NCI-H1048 (cell line): ENCODE measurements at places on chromosomes 13 and 19.

GRCh38 chr19:16660763-16661479, at the start of gene TMEM38A:
TMEM38A (plus strand) TSS chr19:16661139; CDS start chr19:16661218, 79 bp downstream.
- DNase-seq = no peak

- DNase-seq = no peak
Observed at GRCh38 chr19:5561559-5561958, 6.2 kb downstream of the TINCR start.

DNA sequence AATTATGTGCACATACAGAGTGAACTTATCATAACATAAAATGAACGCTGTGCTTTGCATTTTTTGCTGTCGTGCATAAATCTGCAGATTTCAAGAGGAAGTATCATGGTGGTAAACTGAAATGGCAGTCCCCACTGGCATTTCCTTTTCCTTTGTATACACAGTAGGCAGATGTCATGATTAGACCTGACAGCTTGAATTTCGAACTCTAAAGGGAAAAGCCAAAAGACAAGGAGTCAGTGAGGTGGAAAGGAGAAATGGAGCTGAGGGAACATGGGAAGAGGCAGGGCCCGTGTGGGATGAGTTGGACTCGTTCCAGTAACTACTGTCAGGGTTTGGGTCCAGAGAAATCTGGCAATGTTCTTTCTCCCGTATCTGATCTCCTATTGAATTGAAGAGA, 454.1 kb upstream of the SGCG start:
- no peak for DNase-seq

GRCh38 chr13:103663996-103664395, 597.8 kb upstream of the SLC10A2 start:
- no peak for DNase-seq

DNA sequence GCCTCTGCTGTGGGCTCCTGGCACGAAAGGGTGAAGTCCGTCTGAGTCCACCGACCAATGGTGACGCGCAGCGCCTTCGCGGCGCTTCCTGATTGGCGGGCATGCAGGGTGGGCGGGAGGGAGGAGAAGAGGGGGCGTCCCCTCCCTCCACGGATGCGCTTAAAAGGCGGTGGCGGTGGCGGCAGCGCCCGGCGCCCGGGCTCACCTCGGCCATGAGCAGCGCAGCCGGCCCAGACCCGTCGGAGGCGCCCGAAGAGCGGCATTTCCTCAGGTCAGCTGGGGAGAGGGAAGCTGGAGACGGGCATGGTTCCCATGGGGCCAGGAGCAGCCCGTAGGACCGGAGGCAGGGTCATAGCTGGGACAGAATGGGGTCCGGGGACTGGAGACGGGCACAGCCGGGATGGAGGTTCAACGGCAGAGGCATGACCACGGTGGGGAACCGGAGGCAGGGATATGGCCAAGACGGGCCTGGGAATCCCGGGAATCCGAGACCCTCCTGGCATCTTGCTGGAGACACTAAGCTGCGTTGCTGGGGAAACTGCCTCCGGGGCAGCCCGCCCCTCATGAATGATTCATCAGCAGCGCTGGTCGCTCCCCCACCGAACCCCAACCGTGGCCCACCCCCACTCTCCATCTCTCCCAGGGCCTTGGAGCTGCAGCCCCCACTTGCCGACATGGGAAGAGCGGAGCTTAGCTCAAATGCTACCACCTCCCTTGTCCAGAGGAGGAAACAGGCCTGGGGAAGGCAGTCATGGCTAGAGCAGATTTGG, at the start of gene YJEFN3:
YJEFN3 (plus strand) TSS at position 191 of the 770 bp plus-strand sequence; CDS start at position 213, 22 bp downstream.
- DNase-seq = no peak

DNA sequence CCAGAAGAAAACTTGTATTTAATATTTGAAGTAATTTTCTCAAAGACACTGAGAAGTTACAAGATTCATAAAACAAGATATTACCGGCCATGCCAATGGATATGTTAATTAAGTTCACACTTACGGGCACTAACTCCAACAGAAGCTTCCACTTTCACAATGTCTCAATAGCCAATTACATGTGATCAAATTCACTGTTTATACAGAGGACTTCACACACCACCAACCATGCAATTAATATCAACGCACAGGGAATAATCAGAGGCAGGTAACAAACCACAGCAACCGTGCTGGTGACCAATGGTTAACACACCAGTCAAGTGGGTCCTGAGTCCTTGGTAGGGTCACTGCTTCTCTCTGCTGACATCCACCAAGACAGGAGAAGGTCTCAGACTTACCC, 5.9 kb upstream of the ACOD1 start:
- no peak for DNase-seq

- no peak for DNase-seq
Observed at GRCh38 chr13:38951525-38952313, 38.9 kb downstream of the STOML3 start.

DNA sequence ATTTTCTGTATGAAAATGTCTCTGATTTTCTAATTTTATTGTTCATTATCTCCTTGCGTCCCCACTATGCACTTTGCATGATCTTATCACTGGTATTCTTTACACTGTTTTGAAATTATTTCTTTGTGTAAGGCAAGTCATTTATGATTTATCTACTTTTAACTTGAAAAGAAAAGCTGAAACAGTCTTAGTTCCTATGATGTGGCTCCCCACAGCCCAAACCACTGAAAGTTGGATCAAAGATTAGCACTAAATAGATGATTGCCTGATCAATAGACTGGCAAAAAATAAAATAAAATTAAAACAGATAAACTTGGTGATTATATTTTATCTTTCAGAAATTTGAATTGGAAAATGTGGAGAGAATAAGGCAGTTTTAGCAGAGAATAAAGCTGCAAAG, 1101.9 kb downstream of the PCDH9 start:
- no peak for DNase-seq

DNA sequence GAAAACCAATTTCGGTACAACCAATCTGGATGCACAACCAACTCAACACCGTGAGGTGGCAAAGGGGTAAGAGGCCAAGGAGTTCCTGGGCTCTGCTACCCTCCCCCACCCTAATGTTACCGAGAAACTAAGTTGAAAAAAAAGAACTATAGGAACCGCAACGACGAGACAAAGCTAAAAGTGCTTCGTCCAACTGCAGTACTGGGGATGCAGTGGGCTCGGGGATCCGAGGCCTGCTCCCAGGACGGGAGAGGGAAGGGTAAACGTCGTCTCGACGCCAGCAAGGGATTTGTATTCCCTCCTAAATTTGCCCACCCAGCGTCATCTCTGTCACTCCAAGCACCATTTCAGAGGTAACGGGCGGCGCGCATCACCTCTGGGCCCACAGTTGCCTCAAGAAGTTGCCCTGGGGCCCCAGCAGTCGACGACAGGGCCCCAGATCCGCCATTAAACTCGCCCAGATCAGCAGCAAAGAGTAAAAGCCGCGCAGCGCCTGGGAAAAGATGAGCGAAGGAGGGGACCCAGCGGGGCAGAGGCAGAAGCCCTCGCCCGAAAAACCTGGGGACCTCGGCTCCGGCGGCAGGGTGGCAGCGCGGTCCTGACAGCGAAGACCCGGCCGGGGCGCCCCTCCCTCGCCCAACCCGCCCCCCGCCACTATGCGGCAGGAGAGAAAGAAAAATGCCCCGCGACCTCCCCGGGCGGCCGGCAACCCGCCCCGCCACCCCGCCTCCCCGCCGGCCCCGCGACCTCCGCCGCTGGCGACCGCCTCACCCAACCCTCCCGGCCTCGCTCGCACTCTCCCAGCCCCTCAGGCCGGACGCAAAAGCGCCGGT, 752 bp downstream of the ZMYM5 start:
- no peak for DNase-seq

DNA sequence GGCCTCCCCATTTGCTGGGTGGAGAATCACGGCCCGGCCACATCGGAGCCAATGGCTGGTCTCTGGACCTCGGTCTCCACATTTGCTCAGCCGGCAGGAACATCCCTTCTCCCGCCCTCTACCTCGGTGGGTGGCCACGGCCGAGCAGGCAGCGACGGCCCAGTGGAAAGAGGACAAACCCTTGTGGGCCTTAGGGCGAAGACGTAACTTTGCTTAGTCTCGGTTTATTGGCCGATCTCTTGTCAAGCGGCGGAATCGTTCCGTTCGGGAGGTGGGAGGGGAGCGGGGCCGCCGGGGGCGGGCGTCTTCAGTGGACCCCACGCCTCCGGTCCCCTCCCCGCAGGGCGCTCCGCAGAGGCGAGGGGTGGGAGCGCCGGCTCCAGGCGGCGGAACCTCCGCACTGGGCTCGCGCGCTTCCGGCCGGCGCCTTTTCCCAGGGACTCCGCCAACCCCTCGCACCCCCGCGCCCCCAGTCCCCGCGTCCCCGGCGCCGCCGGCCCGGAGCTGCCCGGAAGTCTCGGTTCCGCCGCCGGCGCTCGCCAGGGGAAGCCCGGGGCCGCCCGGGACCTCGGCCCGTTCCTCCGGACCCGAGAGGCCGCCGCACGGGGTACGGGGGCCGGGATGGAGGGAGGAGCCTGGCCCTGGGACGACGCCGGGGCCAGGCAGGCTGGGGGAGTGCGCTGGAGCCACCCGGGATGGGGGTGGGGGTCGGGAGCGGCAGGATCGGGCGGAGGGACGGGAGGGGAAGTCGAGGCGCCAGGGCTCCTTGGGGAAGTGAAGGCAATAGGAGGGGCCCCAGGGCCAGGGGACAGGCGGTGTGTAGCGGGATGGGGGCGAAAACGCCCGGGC, at the start of gene ZNF580:
ZNF580 (plus strand) TSS at position 426 of the 849 bp plus-strand sequence. CDS start 1,507 bp downstream, outside the sequence.
- DNase-seq = no peak

DNA sequence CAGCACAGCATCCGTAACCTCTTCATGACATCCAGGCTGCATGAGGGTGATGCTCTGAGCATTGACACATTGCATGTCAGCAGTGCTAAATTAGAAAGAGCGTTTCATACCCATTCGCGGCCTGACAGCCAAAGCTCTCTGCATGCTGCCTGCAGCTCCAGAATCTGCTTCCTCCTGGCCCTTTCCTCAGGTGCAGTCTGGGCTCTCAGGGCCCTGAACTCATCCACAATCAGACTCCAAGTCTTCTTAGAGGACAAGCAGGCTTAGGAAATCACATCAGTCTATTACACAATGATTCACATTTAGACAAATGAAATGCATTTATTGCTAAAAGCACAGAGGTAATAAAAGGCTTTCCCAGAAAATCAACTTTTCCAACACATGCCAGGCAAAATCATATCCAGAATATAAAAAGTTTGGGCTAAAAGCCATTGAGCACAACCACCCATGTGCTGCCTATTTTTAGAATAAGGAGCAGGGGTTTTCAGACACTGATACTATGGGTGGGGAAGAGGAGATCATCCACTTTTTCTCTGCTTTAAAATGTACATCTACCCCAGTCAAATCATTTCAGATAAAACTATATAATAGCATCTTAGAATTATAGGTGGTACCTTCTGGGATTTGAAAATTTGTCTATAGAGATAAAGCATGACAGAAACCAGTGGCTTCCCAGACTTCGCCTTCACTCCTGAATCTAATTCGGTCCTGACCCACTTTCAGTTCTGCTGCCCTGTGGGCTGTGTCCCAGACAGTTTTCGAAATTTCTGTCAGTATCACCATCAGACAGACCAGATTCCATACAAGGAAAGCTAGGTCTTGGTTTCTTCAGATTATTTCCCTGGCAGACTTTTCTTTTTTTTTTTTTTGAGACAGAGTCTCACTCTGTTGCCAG, 109.3 kb downstream of the COL4A2 start:
- no peak for DNase-seq

- DNase-seq = no peak
Observed at GRCh38 chr13:105410602-105411001, 1124.9 kb downstream of the EFNB2 start.

- no peak for DNase-seq
Observed at GRCh38 chr13:51357928-51358595, 18.6 kb downstream of the SERPINE3 start.

GRCh38 chr13:109728791-109729731, 57.3 kb downstream of the IRS2 start:
- no peak for DNase-seq

DNA sequence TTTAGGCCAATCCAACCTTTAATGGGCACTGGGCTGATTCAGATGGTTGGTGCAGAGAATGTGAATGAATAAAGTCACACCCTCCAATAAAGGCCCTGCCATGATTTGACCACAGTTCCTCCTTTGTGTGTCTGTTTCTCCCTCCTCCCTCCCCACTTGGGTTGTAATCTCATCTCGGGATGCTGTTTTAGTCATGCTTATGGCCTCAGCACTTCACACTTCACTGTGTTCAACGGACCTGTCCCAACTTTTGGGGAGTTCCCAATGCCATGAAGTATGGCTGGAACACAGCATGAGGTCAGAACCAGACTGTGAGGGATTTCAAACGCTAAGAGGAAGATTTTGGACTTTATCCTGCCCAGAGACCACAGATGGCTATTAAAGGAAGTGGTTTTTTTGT, 5.6 kb upstream of the RAB8A start:
- DNase-seq = no peak

GRCh38 chr13:100347968-100348367, 240.6 kb downstream of the GGACT start:
- no peak for DNase-seq

DNA sequence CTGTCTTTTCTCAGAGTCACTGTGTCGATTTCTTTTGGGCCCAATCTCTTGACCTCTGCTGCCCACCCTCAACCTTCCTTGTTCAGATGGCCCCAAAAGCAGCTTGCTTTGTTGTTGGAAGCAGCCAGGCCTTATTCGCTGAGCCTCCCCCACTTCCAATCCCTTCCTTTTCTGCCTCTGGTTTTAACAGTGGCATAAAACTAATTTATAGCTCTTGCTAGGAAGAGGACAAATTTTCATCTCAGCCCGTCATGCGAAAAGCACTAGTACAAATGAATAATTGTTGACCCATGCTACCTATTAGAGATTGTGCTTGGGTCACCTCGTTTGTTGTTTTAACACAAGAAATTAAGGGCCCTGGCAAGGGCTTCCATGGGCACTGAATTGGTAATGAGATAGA, 51.1 kb downstream of the SIAH3 start:
- DNase-seq = no peak

- no peak for DNase-seq
Observed at GRCh38 chr19:47095476-47096099, 18.0 kb downstream of the ZC3H4 start.

- DNase-seq = no peak
Observed at GRCh38 chr13:36789730-36790129, 29.3 kb upstream of the RFXAP start.

- no peak for DNase-seq
Observed at GRCh38 chr13:100362781-100363180, 225.8 kb downstream of the GGACT start.

- no peak for DNase-seq
Observed at GRCh38 chr13:50030315-50030714, 15.1 kb downstream of the KCNRG start.
